Foreskin fibroblast (primary cell): ENCODE measurements at places on chromosomes 6 and 20.

- DNase-seq, result peak; percentile 95
These were observed 33.4 kb upstream of the SLC22A1 start for GRCh38 chr6:160088069-160088783.

- no peak for DNase-seq
These were observed 214.3 kb upstream of the MARCKS start for GRCh38 chr6:113642714-113643406.

- no peak for DNase-seq
These were observed 182.0 kb downstream of the ZDHHC14 start for GRCh38 chr6:157562997-157563396.

DNA sequence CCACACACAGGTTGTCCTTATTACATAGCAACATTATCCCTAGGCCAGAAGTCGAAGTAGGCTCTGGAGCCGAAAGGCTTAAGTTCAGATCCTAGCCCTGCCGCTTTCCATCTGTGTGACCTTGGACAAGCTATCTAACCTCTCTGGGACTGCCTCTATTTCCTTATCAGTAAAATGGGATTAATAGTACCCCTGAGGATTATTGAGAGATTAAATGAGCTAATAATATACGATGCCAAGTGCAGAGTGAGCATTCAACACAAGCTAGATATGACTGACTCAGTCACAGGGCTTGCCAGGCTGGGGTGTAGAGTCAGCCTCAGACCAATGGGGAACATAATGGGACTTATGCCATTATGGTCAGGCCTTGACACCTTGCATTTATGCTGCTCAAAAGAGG, 8.9 kb upstream of the SPATA2 start:
- no peak for DNase-seq

- no peak for DNase-seq
These were observed 230.6 kb downstream of the FNDC1 start for GRCh38 chr6:159399751-159400221.

DNA sequence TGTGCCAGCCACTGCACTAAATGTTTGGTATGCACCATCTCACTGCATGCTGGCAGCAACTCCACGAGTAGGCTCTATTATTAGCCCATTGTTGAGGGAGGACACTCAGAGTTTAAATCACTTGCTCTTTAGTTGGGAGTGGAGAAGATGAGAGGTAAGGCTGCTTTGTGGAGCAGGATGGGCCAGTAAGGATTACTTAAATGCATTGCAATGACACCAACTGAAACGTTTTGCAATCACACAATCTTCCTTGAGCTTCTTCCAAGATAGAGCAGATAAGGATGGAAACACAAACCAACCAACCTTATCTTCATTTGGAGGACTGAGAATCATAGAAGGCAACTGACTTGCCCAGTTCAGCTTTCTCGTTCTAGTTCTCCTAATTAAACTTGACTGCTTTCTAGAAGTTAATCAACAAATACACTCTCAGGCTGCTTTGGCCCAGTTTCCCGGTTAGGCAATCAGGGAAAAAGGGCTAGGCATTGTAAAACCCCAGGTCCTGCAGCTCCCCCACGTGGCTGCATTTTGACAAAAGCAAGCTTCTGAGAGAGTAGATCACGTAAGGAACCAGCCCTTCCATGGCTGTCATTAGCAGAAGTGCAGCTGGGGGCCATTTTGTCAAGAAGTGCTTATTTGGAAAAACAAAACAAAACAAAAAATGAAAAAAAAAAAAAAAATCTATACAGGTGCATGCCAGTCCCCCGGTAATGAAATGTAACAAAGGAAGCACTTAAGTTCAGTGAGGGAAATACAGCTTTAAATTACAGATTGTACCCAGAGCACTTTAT, 130.6 kb downstream of the BCAS1 start:
- peak; percentile 90 for DNase-seq

- DNase-seq, result peak; percentile 61
These were observed 776 bp downstream of the PPIL1 start for GRCh38 chr6:36873612-36874442.

GRCh38 chr20:1835186-1836035, 59.8 kb upstream of the SIRPA start:
- no peak for DNase-seq

- peak; percentile 80 for DNase-seq
These were observed 140.5 kb upstream of the ATXN1 start for GRCh38 chr6:16901782-16902181.

GRCh38 chr6:14380086-14380820, 262.7 kb downstream of the CD83 start:
- DNase-seq, result no peak

- DNase-seq, result no peak
These were observed 183.1 kb downstream of the OGFRL1 start for GRCh38 chr6:71471718-71472117.

- no peak for DNase-seq
These were observed 52.5 kb downstream of the ARHGAP18 start for GRCh38 chr6:129657483-129657882.

GRCh38 chr20:45550765-45551164, 3.6 kb upstream of the EPPIN start:
- DNase-seq, result no peak

GRCh38 chr6:115717472-115717871, 343.2 kb downstream of the FRK start:
- no peak for DNase-seq

- peak; percentile 38 for DNase-seq
These were observed 98.9 kb downstream of the TBC1D7 start for GRCh38 chr6:13229205-13230085.

DNA sequence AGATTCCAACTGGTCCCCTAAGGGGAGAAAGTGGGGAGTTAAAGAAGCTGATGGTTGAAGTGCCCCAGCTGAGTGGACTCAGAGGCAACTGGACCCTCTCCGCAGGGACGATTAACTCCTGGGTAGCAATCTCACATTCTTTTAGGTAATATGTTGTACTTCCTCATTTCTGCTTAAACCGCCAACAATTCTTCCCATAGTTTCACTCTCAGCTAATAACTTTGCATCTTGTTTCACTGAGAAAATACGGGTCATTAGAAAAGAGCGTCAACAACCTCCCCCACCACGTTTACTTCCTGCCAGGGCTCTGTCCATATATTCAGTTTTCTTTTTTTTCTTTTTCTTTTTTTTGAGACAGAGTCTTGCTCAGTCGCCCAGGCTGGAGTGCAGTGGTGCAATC, 39.5 kb upstream of the CHD6 start:
- DNase-seq, result no peak

DNA sequence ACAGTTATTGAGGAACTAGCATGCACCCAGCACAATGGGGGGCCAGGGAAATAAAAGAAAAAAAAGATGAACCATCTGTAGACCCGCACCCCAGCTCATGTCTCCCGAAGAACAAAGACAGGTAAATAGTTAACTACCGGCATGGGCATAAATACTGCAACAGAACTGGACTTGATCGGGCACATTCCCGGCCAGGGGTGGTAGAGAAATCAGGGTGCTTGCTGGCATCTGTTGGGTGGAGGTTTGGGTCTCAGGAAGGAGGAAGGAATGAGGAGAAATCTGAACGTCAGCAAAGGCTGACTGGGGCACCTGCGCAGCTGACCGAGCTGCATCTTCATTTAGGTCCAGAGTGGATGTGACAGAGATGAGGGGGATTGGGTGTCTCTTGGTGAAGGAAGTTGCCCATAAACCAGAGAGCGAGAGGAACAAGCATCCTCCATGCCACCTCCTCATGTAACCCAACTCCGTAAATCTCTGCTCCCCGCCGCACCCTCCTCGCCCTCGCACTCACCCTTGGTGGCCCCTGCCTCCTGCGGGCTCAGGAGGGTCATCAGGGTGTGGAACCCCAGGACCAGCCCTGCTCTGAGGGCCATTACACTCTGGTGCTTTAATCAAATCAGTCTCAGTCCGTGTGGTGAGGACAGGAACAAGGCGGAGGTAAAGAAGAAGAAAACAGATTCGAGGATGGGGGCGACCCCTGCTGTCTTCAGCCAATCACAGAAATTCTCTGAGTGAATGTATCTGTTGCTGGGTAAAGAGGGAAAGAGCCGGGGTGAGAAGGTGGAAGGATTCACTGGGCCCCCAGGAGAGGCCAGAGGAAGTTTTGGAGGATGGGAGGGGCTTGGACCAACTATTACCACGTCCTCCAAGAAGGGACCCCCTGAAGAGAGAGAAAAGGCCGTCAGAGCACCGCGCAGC, at the start of gene HLA-DOA:
Gene HLA-DOA, minus strand, starts transcription at position 648 of the 918 bp plus-strand sequence.
- peak; percentile 22 for DNase-seq

GRCh38 chr6:170272341-170273065, 18.4 kb downstream of the DLL1 start:
- no peak for DNase-seq
